ENCODE measurements at places on chromosomes 5 and 9.

- no peak for DNase-seq
Measured at GRCh38 chr5:169549453-169550100, 34.0 kb upstream of the SPDL1 start.

DNA sequence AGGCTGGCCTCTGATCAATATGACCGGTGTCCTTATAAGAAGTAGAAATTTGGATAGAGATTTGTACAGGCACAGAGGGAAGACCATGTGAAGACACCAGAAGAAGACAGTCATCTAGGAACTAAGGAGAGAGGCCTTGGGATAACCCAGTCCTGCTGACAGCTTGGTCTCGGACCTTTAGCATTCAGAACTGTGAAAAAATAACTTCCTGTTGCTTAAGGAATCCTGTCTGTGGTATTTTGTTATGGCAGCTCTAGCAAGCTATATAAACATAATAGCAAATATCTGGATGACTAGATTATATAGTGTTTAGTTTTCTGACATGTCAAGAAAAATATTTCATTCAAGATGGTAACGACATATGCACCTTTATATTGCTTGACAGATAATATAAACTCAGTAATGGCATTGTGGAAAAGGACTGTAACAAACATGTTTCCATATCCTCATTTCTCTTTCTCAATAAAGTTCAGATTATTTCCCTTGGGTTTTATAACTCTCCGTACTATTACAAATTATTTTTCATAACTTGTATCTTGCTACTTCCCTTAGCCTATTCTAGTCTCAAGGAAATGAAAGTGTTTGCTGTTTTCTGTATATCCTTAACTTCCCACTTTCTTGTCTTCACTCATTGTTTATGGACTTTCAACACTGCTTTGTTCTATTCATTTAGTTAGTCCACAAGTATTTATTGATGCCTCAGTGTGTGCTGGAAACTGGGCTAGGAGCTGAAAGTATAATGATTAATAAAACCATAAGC, 62.4 kb downstream of the KIAA1958 start:
- DNase-seq: no peak

GRCh38 chr9:124803911-124804310, 27.0 kb downstream of the OLFML2A start:
- DNase-seq: no peak

DNA sequence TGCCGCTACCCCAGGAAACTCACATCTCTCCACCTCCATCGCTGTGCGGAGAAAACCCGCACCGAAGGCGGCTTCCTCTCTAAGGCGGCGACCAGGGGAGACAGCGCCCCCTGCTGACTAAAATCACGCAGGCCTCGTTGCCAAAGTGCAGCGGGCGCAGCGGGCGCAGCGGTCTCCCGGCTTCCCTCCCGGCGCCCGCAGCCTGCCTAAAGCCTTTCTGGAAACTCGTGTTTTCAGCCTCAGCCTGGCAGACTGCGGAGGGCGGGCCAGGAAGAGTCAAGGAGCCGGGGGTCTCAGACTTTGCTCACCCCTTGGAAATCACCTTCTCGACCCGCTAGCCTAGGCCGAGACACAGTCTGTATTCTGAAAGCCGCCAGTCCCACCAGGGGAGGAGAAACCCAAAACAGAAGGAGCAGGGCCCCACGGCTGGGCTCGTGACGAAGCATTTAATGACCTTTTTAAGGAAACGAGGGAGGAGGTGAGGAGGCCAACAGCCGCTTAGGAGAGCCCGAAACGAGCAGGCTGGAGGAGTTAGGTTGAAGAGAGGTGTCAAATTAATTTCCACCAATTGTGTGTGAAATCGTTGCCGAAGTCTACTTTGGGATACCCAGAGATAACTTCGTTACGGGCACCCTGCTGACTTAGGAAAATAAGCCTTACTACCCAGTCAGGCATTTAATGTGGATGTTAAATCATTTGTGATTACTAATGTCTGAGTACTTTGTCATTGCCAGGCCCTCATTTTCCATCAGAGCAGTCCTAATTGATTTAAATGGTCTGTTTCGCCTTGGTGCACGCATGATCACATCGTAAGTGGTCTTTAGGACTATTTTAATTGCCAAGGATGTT, 7.3 kb upstream of the FOXB2 start:
- peak; percentile 28 for DNase-seq

GRCh38 chr9:98333703-98334582, 78.5 kb upstream of the TBC1D2 start:
- DNase-seq: no peak

- no peak for DNase-seq
Measured at GRCh38 chr9:136725612-136726011, 13.2 kb downstream of the DIPK1B start.

- DNase-seq: peak; percentile 9
Measured at GRCh38 chr5:150527038-150527437, 19.1 kb downstream of the NDST1 start.

- DNase-seq: no peak
Measured at GRCh38 chr5:142839711-142840346, 69.7 kb downstream of the ARHGAP26 start.

GRCh38 chr9:3902631-3903030, 376.8 kb upstream of the RFX3 start:
- no peak for DNase-seq

DNA sequence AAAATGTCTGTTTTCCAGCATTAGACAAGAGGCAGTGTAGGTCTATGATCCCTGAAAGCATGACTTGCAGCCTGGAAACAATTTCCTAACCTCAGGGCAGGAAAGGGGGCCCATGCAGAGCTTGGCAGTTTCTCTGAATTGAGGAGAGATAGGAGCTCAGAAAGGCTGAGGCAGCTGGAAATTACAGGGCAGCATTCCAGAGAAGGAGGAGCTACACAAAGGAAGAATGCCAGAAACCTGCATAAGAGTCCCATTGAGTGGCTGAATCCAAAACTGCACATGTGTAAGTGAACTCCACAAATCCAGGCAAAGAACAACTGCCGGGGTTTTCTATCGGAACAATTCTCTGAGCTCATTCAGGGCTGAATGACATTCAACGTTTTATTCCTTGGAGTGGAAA, 346.8 kb downstream of the PIK3R1 start:
- no peak for DNase-seq

- DNase-seq: no peak
Measured at GRCh38 chr5:127343866-127344265, 53.3 kb downstream of the MEGF10 start.

DNA sequence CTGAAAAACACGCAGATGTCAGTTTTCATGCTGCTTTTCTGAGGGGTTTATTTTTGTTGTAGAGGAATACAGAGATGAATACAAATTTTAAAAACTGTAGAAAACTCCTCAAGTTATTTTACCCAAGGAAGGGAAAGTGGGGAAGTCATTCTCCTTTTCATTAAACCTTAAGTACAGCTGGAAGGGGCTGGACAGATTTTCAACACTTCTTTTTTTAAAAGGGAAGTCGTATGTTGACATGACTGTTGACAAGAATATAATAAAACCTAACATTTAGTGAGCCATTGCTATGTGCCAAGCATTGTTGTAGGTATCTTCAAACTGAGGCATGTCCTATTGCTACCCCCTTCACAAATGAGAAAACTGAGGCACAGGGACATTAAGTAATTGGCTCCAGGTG, 235.7 kb upstream of the ELL2 start:
- DNase-seq: no peak

GRCh38 chr5:135887881-135888614, 7.6 kb downstream of the IL9 start:
- DNase-seq: no peak

DNA sequence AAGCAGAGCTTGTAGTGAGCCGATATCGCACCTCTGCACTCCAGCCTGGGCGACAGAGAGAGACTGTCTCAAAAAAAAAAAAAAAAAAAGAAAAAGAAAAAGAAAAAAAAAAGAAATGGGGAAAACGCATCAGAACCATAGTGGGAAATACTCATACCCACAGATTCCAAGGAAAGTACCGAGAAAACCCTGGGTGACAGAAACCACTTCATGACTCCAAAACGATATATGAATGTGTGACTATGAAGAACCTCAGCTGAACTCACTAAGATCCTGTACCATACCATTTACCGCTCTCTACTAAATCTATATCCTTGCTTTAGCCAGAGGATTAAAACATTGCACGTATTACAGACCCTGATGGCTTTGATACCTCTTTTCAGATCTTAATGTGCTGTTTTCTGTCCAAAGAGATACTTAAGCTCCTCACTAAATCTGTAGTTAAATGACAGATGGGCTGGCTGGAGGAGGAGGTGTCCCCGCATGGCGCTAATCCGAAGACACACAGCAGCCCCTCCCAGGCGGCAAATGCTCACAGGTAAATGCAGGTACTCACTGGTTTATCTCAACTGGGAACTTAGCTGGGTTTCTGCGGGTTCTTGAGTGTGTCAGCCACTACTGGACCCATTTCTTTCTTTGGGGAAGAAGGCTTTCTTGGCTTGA, 2.8 kb downstream of the LPCAT1 start:
- DNase-seq: no peak

- peak; percentile 81 for DNase-seq
Measured at GRCh38 chr9:127970401-127971313, 10.1 kb downstream of the EEIG1 start.

DNA sequence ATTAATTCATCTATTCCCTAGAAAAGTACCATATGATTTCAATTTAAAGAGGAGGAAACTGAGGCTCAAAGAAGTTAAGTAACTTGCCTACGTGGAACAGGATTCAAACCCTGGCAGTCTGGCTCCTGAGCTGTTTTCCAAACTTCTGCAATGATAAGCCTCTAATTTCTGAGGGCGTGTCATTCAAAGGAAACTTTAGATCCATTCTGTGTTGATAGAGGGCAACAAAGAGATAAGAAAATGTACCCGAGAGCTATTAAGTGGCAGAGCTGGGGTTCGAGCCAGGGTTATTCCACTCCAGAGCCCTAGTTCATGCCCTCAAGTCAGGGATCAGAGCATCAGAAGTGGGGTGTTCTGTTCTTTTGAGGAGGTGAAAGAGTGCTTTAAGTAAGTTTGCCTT, 131.4 kb downstream of the ARL15 start:
- no peak for DNase-seq

DNA sequence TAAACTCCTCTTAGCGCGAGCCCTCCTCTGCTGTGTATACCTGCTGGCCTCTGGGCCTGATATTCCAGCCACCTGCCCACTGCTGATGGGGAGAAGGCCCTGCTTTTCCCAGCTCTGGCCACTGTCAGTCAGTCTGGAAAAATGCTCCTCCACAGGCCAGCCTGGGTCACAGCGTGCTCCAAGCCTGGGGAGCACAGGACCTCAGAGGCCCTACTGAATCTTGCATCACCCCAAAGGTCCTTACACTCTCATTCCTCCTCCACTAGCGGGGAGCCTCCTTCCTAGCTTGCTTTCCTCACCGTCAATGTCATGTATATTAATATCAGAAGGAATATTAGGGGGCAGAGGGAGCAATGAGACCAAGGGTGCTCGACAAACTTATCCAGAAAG, 73.7 kb downstream of the SHB start:
- DNase-seq: no peak

DNA sequence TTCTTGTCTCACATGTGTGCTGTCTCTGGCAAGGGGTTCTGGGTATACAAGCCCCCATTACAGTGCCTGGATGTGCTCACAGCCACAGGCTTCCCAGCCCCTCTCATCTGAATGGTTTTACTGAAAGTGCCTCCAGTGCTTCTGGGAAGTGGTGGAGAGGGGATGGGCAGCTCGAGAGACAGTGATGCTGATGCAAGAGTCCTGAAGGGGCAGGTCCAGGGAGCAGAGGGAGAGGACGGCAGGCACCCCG, 93.5 kb downstream of the PHF2 start:
- DNase-seq: no peak

- DNase-seq: no peak
Measured at GRCh38 chr5:108637134-108637533, 110.6 kb upstream of the FER start.

DNA sequence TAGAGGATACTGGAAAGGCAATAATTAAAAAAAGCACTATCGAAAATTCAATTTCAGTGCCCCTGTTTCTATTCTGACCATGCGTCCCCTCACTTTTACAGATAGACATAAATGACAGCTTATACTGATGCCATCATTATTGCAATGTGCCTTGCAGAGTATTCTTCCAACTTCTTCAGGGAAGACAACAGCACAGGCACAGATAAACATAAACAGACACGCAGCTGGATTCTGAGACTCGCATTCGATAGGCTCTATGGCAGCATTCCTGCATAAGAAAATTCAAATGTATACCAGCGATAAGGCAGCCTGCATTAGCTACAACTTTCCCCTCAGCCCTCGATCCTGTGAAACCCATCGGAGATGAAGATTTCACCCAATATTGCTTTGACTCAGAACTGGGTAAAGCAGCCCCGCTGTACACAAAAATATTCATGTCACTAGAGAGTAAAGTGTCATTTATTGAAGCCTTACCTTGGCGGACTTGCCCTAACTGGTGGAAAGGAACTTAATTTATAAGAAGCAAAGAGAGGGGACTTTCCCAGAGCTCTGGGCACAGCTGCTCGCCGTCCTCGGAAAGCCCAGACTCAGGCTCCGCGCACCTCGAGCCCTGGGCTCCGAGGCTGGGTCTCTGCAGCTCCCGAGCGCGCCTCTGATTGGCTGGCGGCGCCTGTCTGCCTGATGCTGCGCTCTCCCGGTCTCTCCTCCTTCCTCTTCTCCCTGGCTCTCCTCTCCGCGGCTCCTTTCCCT, at the start of gene CDH18:
CDH18 (minus strand) TSS at position 589 of the 750 bp plus-strand sequence. CDS start 149,214 bp downstream, outside the sequence.
- DNase-seq: no peak

DNA sequence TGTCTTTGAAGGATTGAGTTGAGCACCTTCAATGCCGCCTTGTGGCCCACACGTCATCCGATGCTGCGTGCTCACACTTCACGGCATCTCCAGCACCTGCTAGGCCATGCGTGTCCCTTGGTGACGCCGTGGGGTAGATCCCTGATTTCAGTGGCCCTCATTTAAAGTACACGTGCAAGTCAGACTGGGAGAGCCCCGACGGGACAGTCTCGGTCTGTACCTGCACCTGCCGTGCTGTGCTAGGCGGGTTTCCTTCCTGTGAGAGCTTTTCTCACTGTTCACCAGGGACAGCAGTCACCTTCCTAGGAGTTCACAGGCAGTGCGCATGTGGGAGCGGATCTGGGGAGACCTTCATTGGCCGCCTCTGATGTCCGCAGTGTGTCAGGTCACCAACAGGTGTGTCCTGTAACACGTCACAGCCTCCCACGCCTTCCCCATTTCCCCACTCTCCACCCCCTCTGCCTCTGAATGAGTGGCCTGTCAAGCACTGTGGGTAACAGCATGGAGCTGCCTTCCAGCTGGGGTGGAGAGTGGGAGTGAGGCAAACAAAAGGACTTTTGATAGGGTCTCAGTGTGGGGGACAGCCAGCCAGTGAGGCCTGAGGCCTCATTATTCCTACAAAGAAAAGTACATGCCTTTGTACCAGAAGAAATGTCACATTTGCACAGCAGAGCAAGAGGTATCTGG, 236.4 kb downstream of the FANCC start:
- no peak for DNase-seq

- DNase-seq: no peak
Measured at GRCh38 chr5:145957388-145957787, 21.0 kb downstream of the SH3RF2 start.

GRCh38 chr5:117690612-117691011, 1116.0 kb upstream of the SEMA6A start:
- no peak for DNase-seq
